Muscle of back (tissue), 13 donors: ENCODE measurements at places on chromosomes 4 and X. TPM values are rescaled to one million over a fixed set of nuclear protein-coding genes. Genes with fewer than 3 reads are reported as not detected.

- DNase-seq = peak; percentile 49
These were observed 36.9 kb downstream of the STARD8 start for GRCh38 chrX:68684291-68684918.

- DNase-seq = no peak
These were observed 10.0 kb upstream of the EGF start for GRCh38 chr4:109902559-109903251.

GRCh38 chr4:3112609-3113469 is 38.4 kb downstream of the HTT start:
- no peak for DNase-seq

- DNase-seq = no peak
These were observed 15.1 kb downstream of the DGKQ start for GRCh38 chr4:958314-958665.

DNA sequence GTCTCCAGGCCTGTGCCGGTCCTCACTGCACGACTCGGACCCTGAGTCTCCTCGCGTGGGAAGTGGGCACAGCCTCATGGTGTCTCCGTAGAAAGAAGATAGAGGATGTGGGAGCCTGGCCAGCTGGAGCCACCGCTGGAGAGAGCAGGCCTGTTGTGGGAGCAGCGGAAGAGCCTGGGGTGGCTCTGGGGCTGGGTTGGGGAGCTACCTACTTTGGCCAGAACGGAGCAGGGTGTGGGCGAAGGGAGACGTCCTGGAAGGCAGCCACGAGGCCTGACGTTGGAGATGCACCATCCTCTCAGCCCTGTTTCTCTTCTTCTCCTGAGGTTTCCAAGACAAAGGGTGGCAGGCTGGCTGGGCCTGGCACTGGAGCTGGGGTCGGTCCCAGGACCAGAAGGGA is 93.8 kb downstream of the SORCS2 start:
- DNase-seq = peak; percentile 50

GRCh38 chr4:125702406-125702805 is 387.7 kb downstream of the FAT4 start:
- DNase-seq = no peak

DNA sequence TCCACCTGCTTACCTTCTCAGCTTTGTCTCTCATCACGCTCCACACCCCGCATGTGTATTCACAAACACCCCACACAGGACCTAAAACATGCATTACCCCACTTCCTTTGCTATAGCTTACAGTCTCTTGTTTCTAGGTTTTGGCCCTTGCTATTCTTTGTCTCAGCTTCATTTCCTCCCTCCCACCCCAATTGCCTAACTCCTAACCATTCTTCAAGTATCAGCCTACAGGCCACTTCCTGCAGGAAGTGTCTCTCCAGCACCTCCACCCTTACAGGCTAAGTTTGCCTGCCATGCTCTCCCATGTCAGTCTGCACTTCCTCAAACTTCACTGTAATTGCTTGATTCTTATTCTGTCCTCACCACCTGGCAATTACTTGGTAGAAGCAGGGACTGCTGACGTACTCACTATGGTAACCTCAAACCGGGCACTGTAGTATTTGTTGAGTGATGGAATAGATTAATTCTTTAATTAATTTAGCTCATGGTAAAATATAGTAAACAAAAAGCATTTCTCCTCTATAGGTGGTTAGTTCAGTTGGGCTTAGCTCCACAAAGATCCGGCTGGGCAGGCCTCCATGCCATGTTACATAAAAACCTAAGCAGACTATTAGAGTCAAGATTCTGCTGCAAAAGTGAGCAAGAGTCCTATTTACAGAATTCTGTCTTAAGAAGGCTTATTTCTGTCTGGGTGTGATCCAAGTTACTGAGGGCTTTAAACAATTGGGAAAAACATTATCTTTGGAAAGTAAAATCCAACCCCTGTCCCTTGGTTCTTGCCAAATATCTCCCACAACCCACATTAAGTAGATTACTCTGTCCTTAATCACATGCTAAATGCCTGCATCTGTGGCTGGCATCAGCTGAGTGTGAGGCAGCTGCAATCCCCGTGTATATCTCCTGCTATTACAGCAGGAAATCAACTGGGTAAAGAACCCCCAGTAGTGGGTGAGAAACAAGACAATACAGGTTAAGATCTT is 124.7 kb upstream of the CPEB2 start:
- DNase-seq = peak; percentile 30

- peak; percentile 3 for DNase-seq
These were observed 1.3 kb downstream of the ASB12 start for GRCh38 chrX:64229154-64229553.

GRCh38 chr4:25861951-25862410 is 807 bp downstream of the SEL1L3 start:
- no peak for DNase-seq

DNA sequence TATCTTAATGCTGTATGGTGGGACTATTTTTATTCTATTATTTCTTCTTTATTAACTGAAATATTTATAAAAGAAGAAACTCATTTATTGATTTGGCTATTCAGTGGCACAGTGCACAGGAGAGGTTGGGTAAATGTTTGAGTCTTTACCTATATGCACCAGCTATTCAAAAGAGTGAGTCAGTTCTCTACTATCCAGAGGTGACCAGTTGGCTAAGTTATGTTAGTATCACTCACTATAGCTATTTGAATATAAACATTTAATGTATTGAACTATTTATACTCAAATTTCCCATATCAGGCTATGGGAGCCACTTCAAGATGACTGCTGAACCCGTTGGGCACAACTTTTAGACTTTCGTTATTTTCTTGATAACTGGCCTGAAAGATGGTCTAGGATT is 106.1 kb upstream of the VEGFC start:
- no peak for DNase-seq

DNA sequence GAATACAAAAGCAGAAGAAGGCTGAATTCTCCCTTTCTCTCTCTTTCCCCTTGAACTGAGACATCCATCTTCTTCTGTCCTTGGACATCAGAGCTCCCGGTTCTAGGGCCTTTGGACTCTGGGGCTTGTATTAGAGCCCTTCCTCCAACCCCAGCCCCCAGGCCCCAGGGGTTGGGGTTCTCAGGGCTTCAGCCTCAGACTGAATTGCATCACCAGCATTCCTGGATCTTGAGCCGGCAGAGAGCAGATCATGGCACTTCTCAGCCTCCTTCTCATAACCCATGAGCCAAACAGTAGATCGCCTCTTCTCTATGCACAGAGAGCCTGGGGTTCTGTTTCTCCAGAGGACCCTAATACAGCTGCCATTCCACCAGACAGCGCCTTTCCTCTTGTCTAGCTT is 25.3 kb upstream of the CLDN24 start:
- no peak for DNase-seq

GRCh38 chr4:175307326-175307725 is 389.2 kb downstream of the ADAM29 start:
- DNase-seq = no peak

GRCh38 chr4:145791988-145792387 is 112.0 kb downstream of the C4orf51 start:
- DNase-seq = no peak

DNA sequence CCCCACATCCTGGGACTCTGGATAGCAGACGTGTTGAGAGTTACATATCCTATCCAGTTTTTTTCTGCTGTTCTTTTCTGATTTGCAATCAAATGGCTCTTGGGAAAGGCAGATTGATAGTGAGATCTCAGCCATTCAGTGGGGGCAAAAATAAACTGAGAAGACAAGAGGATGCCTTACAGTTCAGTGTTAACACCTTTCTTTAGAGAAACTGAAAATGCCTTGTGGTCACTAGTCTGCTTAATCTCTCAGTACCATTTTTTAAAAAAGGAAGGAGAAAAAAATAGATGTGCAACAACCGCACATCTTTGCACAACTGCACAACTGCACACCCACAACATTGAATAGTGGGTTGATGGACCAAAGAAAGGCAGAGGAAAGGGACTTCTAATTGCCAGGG is 109.3 kb downstream of the ARHGEF9 start:
- DNase-seq = no peak

DNA sequence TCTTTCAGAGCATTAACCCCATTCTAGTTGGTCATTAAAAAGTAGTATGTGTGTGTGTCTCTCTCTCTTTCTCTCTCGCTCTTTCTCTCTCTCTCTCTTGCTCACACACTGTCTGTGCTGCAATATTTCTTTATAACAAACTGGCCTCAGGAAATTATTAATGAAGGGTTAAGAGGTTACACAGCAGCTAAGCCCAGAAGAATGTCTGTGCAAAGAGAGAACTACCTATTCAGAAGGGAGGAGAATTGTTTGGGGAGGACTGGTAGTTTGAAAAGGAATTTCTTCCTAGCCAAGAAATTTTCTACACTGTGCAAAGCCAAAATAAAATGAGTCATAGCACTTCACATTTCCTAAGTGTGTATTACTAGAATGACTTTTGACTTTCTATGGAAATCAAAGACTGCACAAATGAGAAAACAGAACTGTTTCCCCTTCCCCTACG is 22.2 kb downstream of the PDGFC start:
- DNase-seq = no peak

- no peak for DNase-seq
These were observed 32.8 kb upstream of the REST start for GRCh38 chr4:56874923-56875322.

- DNase-seq = no peak
These were observed 34.0 kb upstream of the AMOT start for GRCh38 chrX:112874614-112875013.

DNA sequence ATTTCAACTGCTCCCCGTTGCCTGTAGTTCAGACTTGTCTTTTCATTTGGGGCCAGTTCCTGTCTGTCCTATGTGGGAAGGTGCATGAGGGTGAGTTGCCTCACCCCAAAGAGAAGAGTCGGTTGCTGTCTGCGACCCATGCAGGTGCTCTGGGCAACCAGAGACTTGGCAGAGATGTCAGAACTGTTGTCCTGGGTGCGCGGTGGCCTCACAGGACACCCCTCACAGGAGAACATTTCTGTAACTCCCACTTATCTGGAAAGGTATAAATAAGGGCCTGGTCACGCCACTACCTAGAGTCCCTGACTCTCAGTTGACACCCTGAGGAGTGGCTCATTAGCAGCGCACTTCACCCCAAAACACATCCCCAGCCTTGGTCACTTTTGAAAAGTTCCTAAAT is 9.7 kb upstream of the NAT8L start:
- DNase-seq = no peak

DNA sequence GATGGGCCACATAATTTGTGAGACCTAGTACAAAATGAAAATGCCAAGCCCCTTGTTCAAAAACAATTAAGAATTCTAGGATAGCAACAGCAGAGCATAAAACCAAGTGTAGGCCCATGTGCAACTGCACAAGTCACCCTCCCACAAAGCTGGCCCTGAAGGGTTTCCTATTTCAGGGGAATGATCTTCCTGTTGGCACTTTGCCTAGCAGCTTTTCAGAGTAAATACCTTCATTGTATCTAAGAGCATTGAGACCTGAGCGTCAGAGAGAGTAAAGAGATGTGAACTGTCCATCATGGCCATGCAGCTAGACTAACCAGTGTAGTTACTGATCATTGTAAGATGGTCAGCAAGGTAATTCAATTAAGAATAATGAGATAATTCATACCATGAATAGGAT is 113.6 kb downstream of the CNKSR2 start:
- DNase-seq = no peak

The MAGEE1 gene
- 2.3 TPM for polyA plus RNA-seq

The CDK16 gene
- 109 TPM for polyA plus RNA-seq

The HTN3 gene
- not detected for polyA plus RNA-seq

The AREG gene
- 0.24 TPM for polyA plus RNA-seq

The ZMAT1 gene
- polyA plus RNA-seq = 3.5 TPM

The GLA gene
- polyA plus RNA-seq = 24.0 TPM

The NFKB1 gene
- polyA plus RNA-seq = 20.6 TPM

The NHS gene
- polyA plus RNA-seq = 2.5 TPM

The CAPN6 gene
- polyA plus RNA-seq = 544 TPM

The CLDN2 gene
- 0.25 TPM for polyA plus RNA-seq

The CXCL11 gene
- polyA plus RNA-seq = not detected
